Activated CD8-positive, alpha-beta memory T cell treated with anti-CD3 and anti-CD28 coated beads for 36 hours (primary cell): ENCODE measurements at places on chromosomes 3 and 15. TPM values are rescaled to one million over a fixed set of nuclear protein-coding genes. Genes with fewer than 3 reads are reported as not detected.

EID1 gene
- total RNA-seq = 140 TPM

TNIK gene
- 17.8 TPM for total RNA-seq

ATP8B4 gene
- 15.9 TPM for total RNA-seq

MAGI1 gene
- 0.38 TPM for total RNA-seq

CLSTN2 gene
- not detected for total RNA-seq

TMC3 gene
- total RNA-seq = not detected

CCR4 gene
- 40.9 TPM for total RNA-seq

CHDH gene
- 0.23 TPM for total RNA-seq

UCN2 gene
- total RNA-seq = not detected

SUCNR1 gene
- total RNA-seq = not detected

CCDC39 gene
- total RNA-seq = not detected
